ENCODE measurements at places on chromosomes 16 and 17. TPM values are rescaled to one million over a fixed set of nuclear protein-coding genes. Genes with fewer than 3 reads are reported as not detected.

The SLC39A11 gene
- total RNA-seq: 9.4 TPM

The GJD3 gene
- total RNA-seq: not detected

The OR3A3 gene
- total RNA-seq: not detected

The STX1B gene
- total RNA-seq: 0.86 TPM

The CCDC102A gene
- total RNA-seq: 13.2 TPM

The SLC2A4 gene
- total RNA-seq: 20.0 TPM

The CHD9NB gene
- total RNA-seq: not detected

DNA sequence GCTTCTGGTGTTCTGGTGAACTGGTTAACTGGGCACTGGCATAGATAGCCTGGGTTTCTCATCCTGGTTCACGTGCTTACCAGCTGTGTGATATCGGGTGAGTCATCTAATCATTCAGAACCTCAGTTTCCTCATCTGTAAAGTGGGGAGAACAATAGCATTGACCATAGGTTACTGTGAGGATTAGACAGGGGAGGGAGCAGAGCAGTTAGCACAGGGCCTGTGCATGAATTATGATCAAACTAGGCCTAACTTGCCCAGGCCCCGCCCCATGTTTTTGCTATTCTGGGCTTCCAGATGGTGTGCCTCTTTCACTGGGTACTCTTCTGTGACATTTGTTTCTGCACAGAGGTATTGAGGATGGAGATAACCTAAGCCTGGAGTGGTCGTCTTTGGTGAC, 4.6 kb upstream of the KLHL36 start:
- peak; percentile 82 for DNase-seq

GRCh38 chr17:30415491-30415890, 36.8 kb downstream of the CPD start:
- DNase-seq: no peak

DNA sequence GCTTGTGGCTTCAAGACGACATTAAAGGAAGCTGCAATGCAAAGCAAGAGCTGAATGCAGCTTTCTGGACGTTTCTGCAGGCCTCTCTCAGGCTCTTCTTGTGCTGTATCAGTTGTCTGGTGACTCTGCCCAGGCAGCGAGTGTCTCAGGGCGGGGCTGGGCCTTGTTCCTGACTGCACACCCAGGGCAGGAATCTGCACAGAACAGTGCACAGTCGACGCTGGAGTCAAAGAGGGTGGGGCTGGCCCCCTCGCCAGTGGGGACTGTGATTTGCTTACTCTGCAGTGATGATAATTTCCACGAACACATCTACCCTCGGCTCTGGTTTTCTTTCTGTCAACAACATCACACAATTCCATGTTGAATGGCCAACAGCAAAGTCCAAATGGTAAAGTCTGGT, 60.7 kb downstream of the IRF8 start:
- DNase-seq: no peak

DNA sequence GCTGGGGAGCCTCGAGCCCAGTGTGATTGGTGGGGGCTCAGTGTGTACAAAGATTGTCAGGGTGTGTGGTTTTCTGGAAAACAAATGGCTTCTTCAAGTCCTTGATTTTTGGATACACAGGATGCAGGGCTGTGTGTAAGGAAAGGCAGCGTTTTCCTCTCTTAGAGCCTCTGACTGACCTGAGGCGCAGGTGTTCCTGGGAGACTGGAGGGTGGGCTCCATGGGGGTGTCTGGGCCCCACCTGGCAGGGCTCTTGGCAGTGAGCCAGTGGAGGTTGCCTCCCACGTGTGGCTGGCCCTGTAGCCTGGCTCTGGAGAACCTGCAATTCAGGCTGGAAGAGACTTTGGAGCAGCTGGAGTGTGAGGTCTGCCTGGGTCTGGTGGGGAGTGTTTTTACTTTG, 5.0 kb downstream of the FOXK2 start:
- DNase-seq: no peak

GRCh38 chr17:7293816-7294613, 424 bp downstream of the YBX2 start:
- DNase-seq: peak; percentile 31

DNA sequence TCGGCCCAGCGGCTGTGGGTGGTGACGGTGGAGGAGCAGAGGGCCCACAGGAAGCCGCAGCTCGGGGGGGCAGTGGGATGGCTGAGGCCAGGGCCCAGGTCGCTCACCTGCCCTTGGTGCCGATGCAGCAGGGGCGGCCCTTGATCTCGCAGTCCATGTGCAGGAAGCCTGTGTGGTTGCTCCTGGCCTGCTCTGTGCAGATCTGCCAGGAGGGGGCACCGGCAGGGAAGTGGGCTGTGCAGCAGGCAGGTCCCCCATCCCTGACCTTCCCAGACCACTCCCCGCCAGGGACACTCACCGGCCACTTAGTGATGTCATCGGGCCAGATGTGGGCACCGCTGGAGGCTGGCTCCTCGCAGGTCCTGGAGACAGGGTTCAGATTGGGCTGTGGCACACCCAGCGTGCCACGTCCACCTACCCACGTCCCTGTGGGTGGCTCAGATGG, 6.2 kb downstream of the AANAT start:
- DNase-seq: no peak

DNA sequence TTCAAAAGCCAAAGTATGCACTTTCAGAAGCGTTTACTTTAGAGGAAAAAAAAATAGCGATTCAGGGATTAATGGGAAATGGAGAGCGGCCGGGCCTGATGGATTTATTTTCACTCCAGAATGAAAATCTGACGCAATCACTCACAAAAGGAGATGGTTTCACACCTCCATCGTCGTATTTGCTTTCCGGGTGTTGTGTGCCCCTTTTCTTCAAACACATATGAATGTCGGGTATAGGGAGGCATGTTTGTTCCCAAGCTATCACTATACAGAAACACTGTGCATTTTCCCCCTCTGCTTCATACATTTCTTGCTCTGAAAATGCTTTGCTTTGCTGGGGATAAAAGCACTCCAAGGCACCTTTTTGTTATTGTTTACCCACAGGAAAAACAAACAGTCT, 562.2 kb upstream of the ZFHX3 start:
- no peak for DNase-seq

DNA sequence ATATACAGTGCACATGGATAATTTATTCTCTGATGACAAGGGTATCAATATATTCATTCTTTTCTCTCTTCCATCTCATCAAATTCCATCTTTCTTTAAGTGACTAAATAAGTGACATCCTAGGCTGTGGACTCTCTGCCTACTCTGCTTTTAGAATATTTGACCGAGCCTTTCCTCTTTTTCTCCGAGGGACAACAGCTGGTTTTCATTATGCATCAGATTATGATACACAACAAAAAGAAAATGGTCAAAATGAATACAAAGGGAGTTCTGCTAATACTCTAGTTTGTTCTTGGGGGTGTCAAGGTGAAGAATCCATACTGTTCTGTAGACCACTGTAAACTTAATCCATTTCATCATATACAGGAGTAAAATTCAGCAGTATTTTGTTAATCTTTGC, 942.6 kb downstream of the KCNJ2 start:
- DNase-seq: no peak

DNA sequence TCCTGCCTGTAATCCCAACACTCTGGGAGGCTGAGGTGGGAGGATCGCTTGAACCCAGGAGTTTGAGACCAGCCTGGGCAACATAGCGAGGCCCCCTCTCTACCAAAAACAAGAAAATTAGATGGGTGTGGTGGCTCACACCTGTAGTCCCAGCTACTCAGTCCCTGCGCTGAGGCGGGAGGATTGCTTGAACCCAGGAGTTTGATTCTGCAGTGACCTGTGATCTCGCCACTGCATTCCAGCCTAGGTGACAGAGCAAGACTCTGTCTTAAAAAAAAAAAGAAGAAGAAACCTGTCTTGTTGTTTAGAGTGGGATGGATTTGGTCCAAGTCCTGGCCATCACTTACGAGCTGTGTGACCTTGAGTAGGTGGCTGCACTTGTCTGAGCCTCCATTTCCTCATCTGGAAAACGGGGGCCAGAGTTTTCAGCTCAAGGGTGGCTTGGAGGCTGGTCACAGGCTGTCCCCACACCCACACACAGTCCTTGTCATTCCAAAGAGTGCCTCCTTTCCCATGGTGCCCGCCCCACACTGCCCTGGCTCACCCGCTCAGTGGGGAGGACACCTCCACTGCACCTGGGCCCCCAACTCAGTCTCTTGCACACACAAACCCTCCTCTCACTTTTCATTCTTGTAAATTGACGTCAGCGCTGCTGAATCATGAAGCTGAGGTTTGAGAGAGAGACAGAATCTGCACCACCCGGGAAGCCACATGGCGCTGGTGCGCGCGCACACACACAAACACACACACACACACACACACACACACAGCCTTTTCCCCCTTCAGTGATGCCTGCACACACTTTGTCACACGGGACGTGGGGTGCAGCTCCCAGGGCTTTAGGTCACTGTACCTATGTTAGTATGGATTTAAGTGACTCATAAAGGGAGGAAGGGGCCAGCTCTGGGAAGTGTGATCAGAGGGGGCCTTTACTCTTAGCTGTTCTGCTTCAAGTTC, 4.2 kb downstream of the SOCS1 start:
- no peak for DNase-seq

GRCh38 chr17:61477204-61477834, 25.1 kb downstream of the TBX4 start:
- DNase-seq: no peak

GRCh38 chr16:8986111-8986510, 22.4 kb upstream of the USP7 start:
- no peak for DNase-seq

GRCh38 chr17:78105551-78105950, 23.0 kb downstream of the TMC6 start:
- no peak for DNase-seq

- no peak for DNase-seq
Measured at GRCh38 chr16:12458591-12459358, 344.9 kb downstream of the CPPED1 start.

All from myocyte (in vitro differentiated cells).